Spleen (tissue), 13 donors: ENCODE measurements at places on chromosomes 7 and 10. TPM values are rescaled to one million over a fixed set of nuclear protein-coding genes. Genes with fewer than 3 reads are reported as not detected.

GRCh38 chr7:57344957-57345356 is 105.0 kb upstream of the ZNF716 start:
- no peak for DNase-seq
- no peaks in the 10 kb centered on the region for H3K27me3 ChIP-seq
- H3K27ac ChIP-seq, result no peak overlapping the region

DNA sequence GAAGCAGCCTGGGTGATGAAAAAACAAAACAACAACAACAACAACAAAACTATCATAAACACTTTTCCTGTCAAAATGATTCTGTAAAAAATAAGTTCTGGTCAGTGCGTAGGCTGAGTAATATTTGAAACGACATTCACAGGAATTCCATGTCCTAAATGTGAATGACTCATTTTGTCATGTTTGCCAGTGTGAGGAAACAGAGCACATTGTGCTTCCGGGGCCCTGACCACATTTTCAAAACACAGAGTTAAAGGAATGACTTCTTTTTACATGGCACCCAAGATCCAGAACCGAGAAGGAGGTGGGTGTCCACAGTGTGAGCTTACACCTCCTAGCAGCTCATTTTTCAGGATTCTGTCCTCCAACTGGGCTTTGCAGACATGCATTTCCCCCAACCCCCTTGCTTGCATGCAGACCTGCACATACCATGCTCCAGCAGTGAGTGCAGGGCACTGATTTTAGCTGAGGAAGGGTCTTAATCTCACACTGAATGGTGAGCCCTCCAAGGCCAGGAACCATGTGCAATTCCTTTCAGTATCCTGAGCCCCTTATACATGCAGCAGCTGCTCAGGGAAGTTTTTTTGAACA is 3.0 kb downstream of the CLRN3 start:
- H3K4me1 ChIP-seq, result peaks cover 15% of the 10 kb centered on the region
- DNase-seq, result no peak
- no peaks in the 10 kb centered on the region for H3K36me3 ChIP-seq
- no peak overlapping the region for H3K27ac ChIP-seq

GRCh38 chr10:57979491-57979890 is 288.2 kb downstream of the IPMK start:
- H3K4me1 ChIP-seq, result no peaks in the 10 kb centered on the region
- no peaks in the 10 kb centered on the region for H3K27me3 ChIP-seq
- DNase-seq, result no peak
- no peak overlapping the region for H3K4me3 ChIP-seq

Gene OR2A12
- total RNA-seq, result not detected

Gene NAT16
- total RNA-seq, result not detected

GRCh38 chr7:49718760-49719159 is 54.7 kb upstream of the VWC2 start:
- DNase-seq, result no peak
- H3K36me3 ChIP-seq, result no peaks in the 10 kb centered on the region
- H3K27me3 ChIP-seq, result no peaks in the 10 kb centered on the region
- no peaks in the 10 kb centered on the region for H3K4me1 ChIP-seq

Gene ZNF777
- 10.4 TPM for total RNA-seq

GRCh38 chr10:128602183-128602582 is 476.0 kb upstream of the MKI67 start:
- H3K4me1 ChIP-seq, result no peaks in the 10 kb centered on the region
- no peaks in the 10 kb centered on the region for H3K27me3 ChIP-seq
- H3K36me3 ChIP-seq, result no peaks in the 10 kb centered on the region
- H3K4me3 ChIP-seq, result no peak overlapping the region
- H3K27ac ChIP-seq, result no peak overlapping the region
- DNase-seq, result no peak

Gene CRHR2
- not detected for total RNA-seq

GRCh38 chr7:151381348-151382078 is 28.3 kb downstream of the WDR86 start:
- peaks cover 23% of the 10 kb centered on the region for H3K36me3 ChIP-seq
- H3K4me1 ChIP-seq, result peaks cover 46% of the 10 kb centered on the region
- H3K27ac ChIP-seq, result peak overlapping the region; percentile 44
- peak; percentile 81 for DNase-seq
- H3K27me3 ChIP-seq, result peaks cover 21% of the 10 kb centered on the region
- H3K4me3 ChIP-seq, result peak overlapping the region; percentile 72

- peak; percentile 58 for DNase-seq
- H3K27me3 ChIP-seq, result no peaks in the 10 kb centered on the region
- H3K27ac ChIP-seq, result no peak overlapping the region
- no peak overlapping the region for H3K4me3 ChIP-seq
- H3K4me1 ChIP-seq, result peaks cover 28% of the 10 kb centered on the region
Measured at GRCh38 chr10:79376078-79376628, 28.9 kb downstream of the PPIF start.

- H3K27me3 ChIP-seq, result no peaks in the 10 kb centered on the region
- H3K36me3 ChIP-seq, result no peaks in the 10 kb centered on the region
- no peak overlapping the region for H3K27ac ChIP-seq
- H3K4me1 ChIP-seq, result no peaks in the 10 kb centered on the region
- DNase-seq, result no peak
- no peak overlapping the region for H3K4me3 ChIP-seq
Measured at GRCh38 chr7:134365341-134366054, 48.8 kb upstream of the SLC35B4 start.

DNA sequence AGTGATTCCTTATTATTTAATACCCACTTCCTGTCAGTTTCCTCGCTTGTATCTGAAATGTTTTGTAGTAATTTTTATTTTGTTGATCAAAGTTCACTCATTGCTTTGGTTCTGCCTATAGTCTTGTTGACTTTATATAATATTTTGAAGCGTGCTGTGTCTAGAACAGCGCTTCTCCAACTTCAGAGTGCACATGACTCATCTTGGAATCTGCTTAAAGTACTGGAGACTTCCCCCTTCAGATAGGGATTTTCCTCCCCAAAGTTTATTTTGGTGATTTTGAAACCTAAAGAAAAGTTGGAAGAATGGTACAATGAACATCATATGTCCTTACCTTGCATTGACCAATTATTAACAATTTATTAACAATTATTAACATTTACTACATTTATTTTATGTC is 5.8 kb downstream of the COMTD1 start:
- no peak overlapping the region for H3K27ac ChIP-seq
- DNase-seq, result no peak
- H3K27me3 ChIP-seq, result no peaks in the 10 kb centered on the region
- H3K36me3 ChIP-seq, result no peaks in the 10 kb centered on the region

- no peak overlapping the region for H3K27ac ChIP-seq
- peaks cover 33% of the 10 kb centered on the region for H3K4me1 ChIP-seq
- H3K36me3 ChIP-seq, result no peaks in the 10 kb centered on the region
- H3K4me3 ChIP-seq, result no peak overlapping the region
- DNase-seq, result no peak
- H3K27me3 ChIP-seq, result no peaks in the 10 kb centered on the region
Measured at GRCh38 chr7:77450613-77451012, 34.5 kb upstream of the GSAP start.

DNA sequence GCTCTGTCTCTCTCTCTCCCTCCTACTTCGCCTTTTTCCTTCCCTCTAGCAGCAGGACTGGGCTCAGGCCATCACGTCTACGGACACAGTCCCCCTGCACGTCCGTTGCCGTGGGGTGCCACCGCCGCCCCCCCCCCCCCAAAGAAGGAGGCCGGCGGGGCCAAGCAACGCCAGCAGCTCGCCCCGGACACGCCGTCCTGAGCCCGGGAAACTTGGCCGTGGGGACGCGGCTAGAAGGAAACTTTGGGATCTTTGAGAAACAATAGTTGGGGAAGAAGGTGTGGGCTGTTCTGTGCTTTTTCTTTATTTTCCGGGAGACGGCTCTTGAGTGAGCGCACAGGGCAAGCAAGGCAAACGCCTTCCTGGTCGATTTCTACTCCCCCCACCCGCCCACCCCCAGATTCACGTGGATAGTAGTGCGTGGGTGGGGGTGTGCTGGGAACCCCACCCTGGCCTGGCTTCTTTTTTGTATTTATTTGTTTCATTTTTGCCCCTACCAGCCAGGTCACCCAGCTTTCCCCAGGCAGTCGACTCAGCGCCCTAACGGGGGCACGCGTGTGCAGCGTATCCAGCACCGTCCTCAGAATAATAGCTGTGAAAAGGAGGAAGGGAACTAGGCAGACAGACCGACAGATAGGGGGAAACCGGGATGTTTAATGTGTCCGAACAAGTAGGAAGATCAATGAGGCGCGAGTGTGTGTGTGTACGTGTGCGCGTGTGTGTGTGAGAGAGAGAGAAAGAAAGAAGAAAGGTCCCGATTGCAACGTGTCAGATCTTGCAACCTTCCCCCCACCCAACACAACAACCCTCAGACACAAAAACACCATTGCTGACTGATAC is 1.4 kb downstream of the MXI1 start:
- H3K4me3 ChIP-seq, result peak overlapping the region; percentile 66
- DNase-seq, result peak; percentile 82
- no peaks in the 10 kb centered on the region for H3K27me3 ChIP-seq
- H3K27ac ChIP-seq, result peak overlapping the region; percentile 79
- no peaks in the 10 kb centered on the region for H3K36me3 ChIP-seq

Gene OR9A2
- not detected for total RNA-seq

DNA sequence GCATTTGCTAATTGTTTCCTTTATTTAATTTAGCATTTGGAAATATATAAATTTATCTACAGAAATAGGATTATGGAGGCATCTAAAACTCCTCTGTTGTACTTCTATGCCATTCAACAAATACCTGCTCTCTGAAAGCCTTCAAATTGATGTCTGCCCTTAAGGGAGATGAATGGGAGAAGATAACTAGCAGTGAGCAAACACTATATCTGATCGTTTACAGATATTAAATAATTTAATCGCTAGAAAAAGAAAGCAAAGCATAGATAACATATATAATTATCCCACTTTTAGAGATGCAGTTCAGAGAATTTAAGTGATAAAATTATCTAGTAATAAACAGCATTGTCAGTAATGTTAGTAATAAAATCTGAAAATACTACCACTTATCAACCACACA is 524.9 kb downstream of the NRG3 start:
- H3K27ac ChIP-seq, result no peak overlapping the region
- H3K4me1 ChIP-seq, result no peaks in the 10 kb centered on the region
- DNase-seq, result no peak
- no peaks in the 10 kb centered on the region for H3K27me3 ChIP-seq
- H3K4me3 ChIP-seq, result no peak overlapping the region
